Osteocyte (in vitro differentiated cells): ENCODE measurements at places on chromosomes 16 and 17. TPM values are rescaled to one million over a fixed set of nuclear protein-coding genes. Genes with fewer than 3 reads are reported as not detected.

DNA sequence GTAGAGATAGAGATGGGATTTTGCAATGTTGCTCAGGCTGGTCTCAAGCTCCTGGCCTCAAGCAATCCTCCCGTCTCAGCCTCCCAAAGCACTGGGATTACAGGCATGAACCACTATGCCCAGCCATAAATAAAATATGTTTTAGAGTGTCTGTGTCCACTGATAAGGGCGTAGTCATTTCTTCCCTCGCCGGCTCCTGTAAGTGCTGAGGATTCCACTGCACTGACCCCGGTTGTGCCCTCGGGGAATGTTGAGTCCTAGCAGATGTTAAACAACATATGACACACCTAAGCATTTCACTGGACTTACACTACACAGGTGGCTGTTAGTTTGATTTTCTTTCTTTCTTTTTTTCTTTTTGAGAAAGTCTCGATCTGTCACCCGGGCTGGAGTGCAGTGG lies 5.6 kb upstream of the SHMT1 start:
- H3K27me3 ChIP-seq, result peaks cover 16% of the 10 kb centered on the region
- no peak for DNase-seq
- no peak overlapping the region for H3K4me3 ChIP-seq
- no peaks in the 10 kb centered on the region for H3K4me1 ChIP-seq
- H3K36me3 ChIP-seq, result no peaks in the 10 kb centered on the region
- H3K27ac ChIP-seq, result no peak overlapping the region

KRTAP9-4 gene
- not detected in 2 replicates for total RNA-seq

DNA sequence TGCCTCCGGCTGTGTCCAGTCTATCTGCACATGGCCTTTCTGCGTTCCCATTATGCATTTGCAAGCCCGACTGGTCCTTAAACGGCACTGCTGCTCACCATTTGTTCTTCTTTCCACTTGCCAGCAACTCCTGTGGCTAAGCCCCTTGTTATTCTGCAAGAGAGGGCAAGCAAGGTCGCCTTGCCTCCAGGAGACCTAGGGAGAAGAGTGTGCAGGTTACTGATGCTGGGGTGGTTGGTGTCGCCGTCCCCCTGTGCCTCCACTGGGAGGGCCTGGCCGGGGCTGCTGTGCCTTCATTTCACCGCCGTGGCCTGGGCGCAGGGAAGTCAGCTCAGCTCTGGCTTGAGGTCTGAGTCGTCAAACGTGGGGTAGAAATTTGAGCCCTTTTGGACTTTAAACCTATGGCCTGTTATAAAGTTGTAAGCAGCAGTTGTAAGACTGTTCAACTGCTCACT lies 12.7 kb downstream of the SLC6A4 start:
- H3K27ac ChIP-seq, result no peak overlapping the region
- H3K4me3 ChIP-seq, result no peak overlapping the region
- H3K36me3 ChIP-seq, result no peaks in the 10 kb centered on the region
- peaks cover 32% of the 10 kb centered on the region for H3K4me1 ChIP-seq
- DNase-seq, result no peak

- no peak for DNase-seq
- H3K27me3 ChIP-seq, result no peaks in the 10 kb centered on the region
- peaks cover 23% of the 10 kb centered on the region for H3K36me3 ChIP-seq
- H3K4me3 ChIP-seq, result no peak overlapping the region
- H3K4me1 ChIP-seq, result peaks cover 5% of the 10 kb centered on the region
Measured at GRCh38 chr17:76781056-76781982, 43.4 kb downstream of the MFSD11 start.

GRCh38 chr17:19719355-19720209 lies 3.2 kb upstream of the SLC47A2 start:
- H3K36me3 ChIP-seq, result no peaks in the 10 kb centered on the region
- H3K4me1 ChIP-seq, result peaks cover 25% of the 10 kb centered on the region
- no peak for DNase-seq

GRCh38 chr16:1687427-1688316 lies 9.6 kb downstream of the JPT2 start:
- DNase-seq, result no peak
- no peak overlapping the region for H3K4me3 ChIP-seq

GRCh38 chr16:56909527-56909979 lies 22.4 kb upstream of the HERPUD1 start:
- peaks cover 8% of the 10 kb centered on the region for H3K27me3 ChIP-seq
- no peak overlapping the region for H3K27ac ChIP-seq
- no peaks in the 10 kb centered on the region for H3K36me3 ChIP-seq
- H3K4me1 ChIP-seq, result peaks cover 22% of the 10 kb centered on the region

DNA sequence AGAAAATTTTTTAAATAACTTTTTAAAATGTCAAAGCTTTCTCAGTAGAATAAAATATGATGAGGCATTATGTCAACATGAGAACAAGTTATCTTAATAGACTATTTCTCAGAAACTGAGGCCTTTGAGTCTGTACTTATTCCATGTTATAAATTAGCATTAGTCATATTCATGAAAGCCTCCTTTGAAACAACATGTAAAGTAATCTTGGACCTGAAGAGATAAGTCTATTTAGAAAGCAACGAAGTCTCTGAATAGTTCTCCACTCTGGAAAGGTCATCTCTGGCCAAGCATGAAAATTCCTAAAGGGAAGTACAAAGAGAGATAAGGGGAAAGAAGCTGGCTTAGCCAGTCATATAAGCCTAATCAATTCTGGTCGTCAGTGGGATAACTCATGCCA lies 150.8 kb downstream of the CYB561 start:
- H3K27me3 ChIP-seq, result no peaks in the 10 kb centered on the region
- H3K36me3 ChIP-seq, result peaks cover 21% of the 10 kb centered on the region
- H3K27ac ChIP-seq, result no peak overlapping the region
- H3K4me3 ChIP-seq, result no peak overlapping the region

DNA sequence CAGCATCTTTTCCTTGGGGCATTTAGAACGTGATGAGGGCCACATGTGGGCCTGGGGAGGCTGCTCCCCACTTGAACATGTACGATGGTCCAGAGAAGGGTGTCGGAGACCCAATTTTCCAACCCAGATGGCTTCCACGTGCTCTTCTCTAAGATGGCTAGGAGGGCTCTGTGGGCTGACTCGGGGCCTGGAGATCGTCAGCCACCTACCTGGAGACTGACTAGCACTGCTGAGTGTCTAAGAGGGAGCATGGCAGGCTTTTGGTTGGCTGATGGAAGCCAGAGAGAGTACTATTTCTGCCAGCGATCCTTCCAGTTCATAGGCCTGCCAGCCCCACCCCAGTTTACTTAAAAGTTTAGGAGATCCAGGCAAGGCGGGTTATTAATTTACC lies 60.2 kb upstream of the CLEC18A start:
- peaks cover 28% of the 10 kb centered on the region for H3K36me3 ChIP-seq
- H3K27ac ChIP-seq, result peak overlapping the region; percentile 92
- no peaks in the 10 kb centered on the region for H3K27me3 ChIP-seq
- peaks cover 22% of the 10 kb centered on the region for H3K4me1 ChIP-seq
- no peak for DNase-seq
